Suprapubic skin (tissue), 4 donors: ENCODE measurements at places on chromosomes 5 and 9. TPM values are rescaled to one million over a fixed set of nuclear protein-coding genes. Genes with fewer than 3 reads are reported as not detected.

- no peak overlapping the region for H3K4me3 ChIP-seq
- H3K27ac ChIP-seq: no peak overlapping the region
- H3K36me3 ChIP-seq: no peaks in the 10 kb centered on the region
- H3K27me3 ChIP-seq: peaks cover 15% of the 10 kb centered on the region
Observed at GRCh38 chr9:134267305-134267880, 58.9 kb upstream of the RXRA start.

The NOXA1 gene
- 4.5 TPM for total RNA-seq

GRCh38 chr5:89168766-89169165, 285.8 kb upstream of the MEF2C start:
- H3K4me1 ChIP-seq: no peaks in the 10 kb centered on the region
- H3K36me3 ChIP-seq: no peaks in the 10 kb centered on the region
- DNase-seq: no peak

GRCh38 chr5:160133918-160134304, 14.7 kb upstream of the PWWP2A start:
- no peak for DNase-seq
- peak overlapping the region; percentile 72 for H3K27ac ChIP-seq
- H3K4me1 ChIP-seq: peaks cover 12% of the 10 kb centered on the region
- no peak overlapping the region for H3K4me3 ChIP-seq
- no peaks in the 10 kb centered on the region for H3K27me3 ChIP-seq

The ARSI gene
- 3.3 TPM for total RNA-seq

DNA sequence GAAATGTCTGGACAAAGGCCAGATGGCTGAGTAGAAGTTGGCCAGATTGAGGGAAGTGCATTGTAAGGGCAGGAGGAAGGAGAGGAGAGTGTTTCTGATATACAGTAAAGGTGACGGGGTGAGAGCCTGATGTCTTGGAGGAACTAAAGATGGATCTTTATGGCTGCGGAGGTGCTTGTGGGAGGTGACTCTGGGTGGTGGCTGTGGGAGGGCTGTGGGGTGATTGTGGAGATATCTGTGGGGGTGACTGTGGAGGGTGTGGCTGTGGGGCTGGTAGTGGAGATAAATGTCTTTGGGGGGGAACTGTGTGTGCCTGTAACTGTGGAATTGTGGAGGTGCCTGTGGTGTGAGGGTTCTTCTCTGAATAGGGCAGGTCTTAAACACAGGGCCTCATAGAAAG, 121.4 kb downstream of the CMYA5 start:
- DNase-seq: no peak
- H3K36me3 ChIP-seq: no peaks in the 10 kb centered on the region
- H3K4me3 ChIP-seq: no peak overlapping the region
- H3K27me3 ChIP-seq: no peaks in the 10 kb centered on the region
- no peaks in the 10 kb centered on the region for H3K4me1 ChIP-seq
